Activated T-cell treated with anti-CD3 and anti-CD28 coated beads for 24 hours (primary cell): ENCODE measurements at places on chromosomes 2 and 18.

DNA sequence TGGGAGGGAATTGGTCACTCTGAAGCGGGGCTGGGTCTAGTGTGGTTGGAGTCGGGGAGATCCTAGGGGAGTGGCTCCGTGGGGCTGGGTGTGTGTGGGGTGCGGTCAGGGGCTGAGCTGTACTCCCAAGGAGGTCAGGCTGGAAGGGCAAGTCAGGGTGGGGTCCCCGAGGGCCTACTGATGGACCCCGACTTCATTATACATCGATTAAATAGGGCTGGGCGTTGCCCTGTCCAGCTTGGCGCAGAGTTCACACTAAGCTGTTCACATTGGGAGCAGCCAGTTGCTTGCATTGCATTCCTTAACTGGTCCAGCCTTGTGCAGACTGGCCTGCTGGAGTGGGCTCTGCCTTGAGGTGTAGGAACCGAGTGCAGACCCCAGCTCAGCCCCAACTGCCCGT is 131.2 kb downstream of the ASB1 start:
- DNase-seq, result no peak

DNA sequence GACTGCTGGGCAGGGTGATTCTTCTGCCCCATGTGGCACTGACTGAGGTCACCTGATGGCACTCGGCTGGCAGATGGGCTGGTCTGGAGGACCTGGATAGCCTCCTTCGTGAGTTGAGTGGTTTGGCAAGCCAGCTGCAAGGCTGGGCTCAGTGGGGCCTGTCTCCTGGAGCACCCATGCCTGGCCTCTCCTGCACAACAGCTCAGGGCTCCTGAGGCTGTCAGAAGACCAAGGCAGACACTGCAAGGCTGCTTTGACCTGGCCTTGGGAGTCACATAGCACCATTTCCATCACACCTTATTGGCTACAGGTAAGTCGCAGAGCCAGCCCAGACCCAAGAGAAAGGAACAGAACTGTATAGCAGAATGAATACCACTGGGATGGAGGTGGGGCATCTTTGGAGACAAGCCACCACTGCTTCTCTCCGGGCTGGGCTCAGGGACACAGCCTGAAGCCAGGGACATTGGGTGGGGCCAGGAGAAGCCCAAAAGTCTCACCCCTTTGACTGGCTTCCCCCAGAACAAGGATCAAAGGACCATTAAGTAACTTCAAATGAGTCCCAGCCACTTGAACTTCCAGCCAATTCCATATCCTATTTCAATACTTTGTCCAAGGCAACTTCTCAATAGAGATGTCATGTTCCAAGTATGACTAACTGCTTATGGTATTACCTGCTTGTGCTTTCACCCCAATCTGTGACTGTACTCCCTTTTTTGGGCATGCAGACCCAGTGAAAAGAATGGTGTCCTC is 156.3 kb downstream of the CABLES1 start:
- no peak for DNase-seq

- DNase-seq, result peak; percentile 9
These were observed at the start of gene MAPK4 for GRCh38 chr18:50559752-50560680. MAPK4 (plus strand) TSS chr18:50560087; CDS start chr18:50663959, 103,872 bp downstream.

GRCh38 chr2:136049991-136050920 is 64.8 kb upstream of the DARS1 start:
- DNase-seq, result no peak

DNA sequence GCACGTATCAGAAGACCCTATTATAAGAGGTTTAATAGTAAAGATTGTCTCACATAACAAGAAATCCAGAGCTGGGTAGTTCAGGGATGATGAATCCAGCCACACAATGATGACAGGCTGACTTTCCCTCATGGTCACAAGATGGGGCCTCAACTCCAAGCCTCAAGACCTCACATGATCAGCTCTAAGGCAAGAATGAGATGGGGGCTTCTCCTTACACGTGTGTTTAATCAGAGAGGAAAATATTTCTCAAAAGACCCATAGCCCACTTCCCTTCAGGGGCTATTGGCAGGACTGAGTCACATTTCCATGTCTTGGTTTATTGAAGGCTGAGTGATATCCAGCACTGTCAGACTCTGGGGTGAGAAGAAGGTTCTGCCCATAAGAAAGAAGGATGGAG is 100.2 kb upstream of the FOSL2 start:
- no peak for DNase-seq

DNA sequence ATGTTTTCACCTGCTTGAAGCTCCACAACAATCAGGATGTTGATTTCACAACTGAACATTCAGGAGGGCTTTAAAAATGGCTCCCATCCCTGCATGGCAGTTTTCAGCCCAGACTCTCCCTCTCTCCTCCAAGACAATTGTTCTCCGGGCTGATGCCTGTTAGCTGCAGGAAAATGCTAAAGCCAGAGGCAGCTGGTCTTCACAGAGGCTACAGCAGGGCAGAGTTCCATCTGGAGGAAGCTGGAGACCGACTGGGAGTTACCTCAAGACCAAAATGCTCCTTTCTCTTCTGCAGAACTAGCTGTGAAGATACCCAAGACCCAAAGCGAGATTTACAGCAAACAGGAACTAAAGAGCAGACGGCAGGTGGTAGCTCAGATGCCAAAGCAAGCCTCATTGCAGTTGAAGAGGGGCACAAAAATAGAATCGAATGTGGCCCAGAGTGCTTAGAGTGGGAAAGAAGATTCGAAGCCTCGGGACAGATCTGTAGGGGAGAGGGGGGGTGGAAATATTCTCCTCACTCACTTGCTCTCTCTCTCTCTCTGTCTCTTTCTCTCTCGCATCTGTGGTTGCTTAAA is 423.6 kb downstream of the ZNF521 start:
- DNase-seq, result no peak

- no peak for DNase-seq
These were observed 159.2 kb downstream of the GULP1 start for GRCh38 chr2:188450732-188451483.

- no peak for DNase-seq
These were observed 653.4 kb downstream of the NYAP2 start for GRCh38 chr2:226052772-226053416.

GRCh38 chr2:12718015-12718671 is 1.4 kb downstream of the TRIB2 start:
- no peak for DNase-seq
